Activated naive CD4-positive, alpha-beta T cell treated with Interleukin-2 at 50 U/mL for 16 hours (primary cell): ENCODE measurements at places on chromosomes 1 and 21.
A peak's percentile ranks its signal among the peaks of the same experiment; 100 is the strongest.

GRCh38 chr1:184836141-184836540 is 81.5 kb upstream of the EDEM3 start:
- no peak for DNase-seq

GRCh38 chr1:240663169-240663879 is 51.4 kb upstream of the GREM2 start:
- no peak for DNase-seq

- DNase-seq, result no peak
Observed at GRCh38 chr1:46306159-46306530, 2.6 kb downstream of the UQCRH start.

DNA sequence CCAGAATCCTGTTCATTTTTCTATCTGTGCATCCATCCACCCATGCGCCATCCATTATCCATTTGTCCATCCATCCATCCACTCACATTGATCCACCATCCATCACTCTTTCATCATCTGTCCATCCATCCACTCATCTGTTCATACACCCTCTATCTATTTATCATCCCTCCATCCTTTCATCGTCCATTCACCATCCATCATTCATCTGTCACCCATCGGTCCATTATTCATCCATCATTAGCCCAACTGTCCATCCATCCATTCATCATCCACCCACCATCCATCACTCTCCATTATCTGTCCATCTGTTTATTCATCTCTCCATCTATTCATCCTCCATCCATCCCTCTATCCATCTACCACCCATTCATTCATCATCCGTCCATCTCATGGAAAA is 125.7 kb upstream of the TMPRSS2 start:
- no peak for DNase-seq

DNA sequence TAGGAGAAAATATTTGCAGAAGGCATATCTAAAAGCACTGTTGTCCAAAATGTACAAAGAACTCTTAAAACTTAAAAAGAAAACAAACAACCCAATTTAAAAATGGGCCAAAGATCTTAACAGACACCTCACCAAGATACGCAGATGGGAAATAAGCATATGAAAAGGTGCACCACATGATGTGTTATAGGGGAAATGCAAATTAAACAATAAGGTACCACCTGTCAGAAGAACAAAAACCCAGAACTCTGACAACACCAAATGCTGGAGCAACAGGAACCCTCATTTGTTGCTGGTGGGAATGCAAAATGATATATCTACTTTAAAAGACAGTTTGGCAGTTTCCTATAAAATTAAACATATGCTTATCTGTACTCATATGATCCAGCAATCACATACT is 18.1 kb downstream of the SLC2A5 start:
- no peak for DNase-seq

GRCh38 chr1:235999259-235999925 is 65.5 kb downstream of the NID1 start:
- peak; percentile 75 for DNase-seq

- DNase-seq, result no peak
Observed at GRCh38 chr1:229887043-229887822, 179.8 kb upstream of the GALNT2 start.

DNA sequence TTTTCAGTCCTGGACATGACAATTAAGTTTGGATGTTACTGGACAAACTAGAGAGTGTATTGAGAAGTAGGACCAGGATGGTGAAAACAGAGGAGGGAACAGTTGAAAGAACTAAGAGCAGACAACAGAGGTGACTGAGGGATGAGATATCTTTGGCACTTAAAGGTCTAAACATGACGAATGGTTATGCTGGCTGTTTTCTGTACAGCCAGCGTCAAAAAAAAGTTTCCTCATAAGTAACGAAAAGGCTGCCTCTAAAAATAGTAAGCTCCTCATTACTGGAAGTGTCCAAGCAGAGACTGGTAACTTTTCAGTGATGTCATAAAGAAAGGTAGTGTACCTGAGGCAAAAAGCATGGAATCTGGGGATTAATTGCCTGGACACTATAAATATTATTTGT is 35.2 kb upstream of the AK4 start:
- DNase-seq, result no peak

- DNase-seq, result no peak
Observed at GRCh38 chr1:209416039-209416438, 167.5 kb upstream of the CAMK1G start.

DNA sequence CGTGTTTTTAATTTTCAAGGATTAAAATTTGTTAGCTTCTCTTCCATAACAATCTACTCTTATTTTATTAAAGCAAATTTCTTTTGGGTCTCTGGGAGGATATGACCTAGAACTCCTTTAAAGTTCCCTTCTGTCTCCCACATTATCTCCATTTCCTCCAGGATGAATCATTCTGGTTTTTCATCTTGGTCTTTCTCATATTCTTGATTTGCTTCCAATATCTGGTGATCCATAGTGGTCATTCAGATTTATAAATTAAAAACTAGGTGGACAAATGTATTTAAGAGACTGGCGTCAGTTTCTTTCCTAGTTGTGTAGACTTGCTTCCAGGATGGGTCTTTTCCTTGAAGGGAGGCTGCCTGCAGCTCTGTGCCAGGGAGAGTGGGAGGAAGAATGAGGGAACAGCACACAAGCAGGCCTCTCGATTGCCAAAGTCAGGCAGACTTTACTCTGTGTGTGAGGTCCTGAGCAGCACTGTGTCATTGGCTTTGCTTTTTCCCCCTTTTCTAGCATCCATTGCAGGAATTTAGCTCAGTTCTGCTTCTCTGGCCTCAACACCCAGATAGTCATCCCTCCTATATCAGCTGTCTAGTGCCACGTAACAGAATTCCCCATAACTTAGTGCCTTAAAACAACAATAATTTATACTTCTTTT is 48.1 kb upstream of the FOXO6 start:
- DNase-seq, result no peak

DNA sequence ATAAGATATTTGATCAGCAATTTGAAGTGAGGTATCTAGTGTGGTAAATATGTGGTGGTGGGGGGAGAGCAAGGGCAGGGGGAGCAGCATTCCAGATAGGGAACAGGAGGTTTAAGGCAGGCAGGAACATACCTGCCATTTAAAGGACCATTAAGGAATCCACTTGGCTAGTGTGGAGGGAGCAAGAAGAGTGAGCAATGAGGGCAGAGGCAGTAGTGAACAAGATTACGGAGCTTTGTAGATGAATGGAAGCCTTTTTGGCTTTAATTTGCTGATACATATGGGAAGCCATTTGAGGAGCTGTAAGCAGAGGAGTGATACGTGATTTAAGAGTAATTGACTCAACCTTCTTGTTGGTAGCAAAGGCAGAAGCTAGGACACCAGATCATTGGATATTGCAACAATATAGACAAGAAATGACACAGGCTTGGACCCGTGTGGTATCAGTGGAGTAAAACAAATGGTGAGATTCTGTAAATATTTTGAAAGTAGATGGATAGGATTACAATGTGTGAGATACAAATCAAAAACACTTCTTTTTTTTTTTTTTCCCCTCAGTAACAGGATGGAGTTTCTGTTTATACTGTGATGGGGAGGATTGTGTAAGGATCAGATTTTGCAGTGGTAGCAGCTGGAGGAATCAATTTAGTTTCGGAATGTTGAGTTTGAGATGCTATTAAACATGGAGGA is 73.8 kb upstream of the B3GALT2 start:
- no peak for DNase-seq

GRCh38 chr1:213051881-213052202 is 801 bp downstream of the RPS6KC1 start:
- DNase-seq, result no peak

GRCh38 chr1:209620487-209620884 is 31.7 kb downstream of the LAMB3 start:
- no peak for DNase-seq

DNA sequence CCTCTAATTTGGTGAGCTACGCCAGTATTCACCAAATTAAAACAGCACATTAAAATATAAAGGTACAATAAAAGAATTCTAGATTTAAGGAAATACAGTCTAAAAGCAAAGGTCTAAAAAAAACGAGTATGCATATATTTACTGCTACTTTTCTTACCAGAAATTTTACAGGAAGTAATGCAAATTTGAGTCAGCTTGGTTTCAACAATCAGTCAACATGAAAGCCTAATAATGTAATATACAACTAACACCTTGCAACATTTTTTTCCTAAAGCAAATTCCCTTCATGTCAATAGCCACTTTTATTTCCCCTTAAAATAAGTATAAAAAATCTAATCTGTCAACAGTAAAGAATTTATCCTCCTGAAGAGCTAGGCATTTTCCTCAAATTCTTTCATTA is 11.9 kb downstream of the PTP4A2 start:
- no peak for DNase-seq
